ENCODE measurements at places on chromosomes 3 and 15.

GRCh38 chr3:63595221-63595620, 57.3 kb upstream of the SNTN start:
- no peak for DNase-seq

GRCh38 chr3:100216713-100217112, 44.1 kb upstream of the TBC1D23 start:
- DNase-seq: no peak

GRCh38 chr3:118970819-118971218, 63.8 kb downstream of the IGSF11 start:
- DNase-seq: no peak

DNA sequence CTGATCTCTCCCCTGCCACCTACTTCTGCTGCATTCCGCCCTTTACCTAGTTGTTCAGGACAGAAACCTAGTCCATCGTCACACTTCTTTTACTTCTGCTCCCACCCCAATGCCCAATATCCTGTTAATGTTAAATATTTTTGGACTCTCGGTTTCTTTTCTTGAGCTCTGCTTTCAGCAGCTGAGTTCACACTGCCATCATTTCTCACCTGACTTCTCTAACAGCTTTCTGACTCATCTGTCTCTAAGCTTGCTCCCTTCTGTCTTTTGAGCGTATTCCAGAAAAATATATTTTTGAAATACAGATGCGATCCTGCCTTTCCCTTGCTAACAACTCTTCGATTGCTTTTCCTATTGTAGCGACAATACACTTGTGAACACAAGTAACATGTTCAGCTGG, 183.4 kb downstream of the KLHL25 start:
- DNase-seq: no peak

DNA sequence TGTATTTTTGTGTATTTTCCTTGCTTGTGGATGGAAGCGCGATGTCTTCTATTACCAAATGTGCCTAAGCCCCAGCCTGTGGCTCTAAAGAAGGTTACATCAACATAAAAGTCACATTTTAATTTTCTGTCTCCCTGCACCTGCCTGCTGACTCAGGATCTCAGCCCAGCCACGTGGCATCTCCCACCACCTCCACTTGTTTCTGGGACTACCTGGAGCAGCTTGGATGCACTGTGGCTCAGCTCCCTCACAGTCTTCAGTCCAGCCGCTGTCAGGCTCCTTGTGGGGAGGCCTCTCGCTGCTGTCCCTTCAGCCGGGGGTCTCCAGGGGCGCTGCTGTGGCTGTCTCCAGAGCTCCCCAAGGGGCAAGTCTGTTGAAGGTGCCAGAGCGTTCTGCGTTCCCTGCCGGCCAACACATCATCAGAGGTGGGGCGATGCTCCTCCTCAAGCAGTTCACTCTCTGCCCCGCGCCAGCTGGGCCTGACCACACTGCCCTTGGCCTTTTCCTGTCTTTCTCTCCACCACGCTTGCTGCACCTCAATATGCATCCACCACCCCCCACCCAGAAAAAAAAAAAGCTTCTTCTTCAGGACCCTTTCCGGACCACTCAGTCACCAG, 47.7 kb upstream of the BDH1 start:
- DNase-seq: no peak

- DNase-seq: no peak
These were observed 192.4 kb upstream of the IL12A start for GRCh38 chr3:159796226-159796625.

GRCh38 chr3:43097400-43098080, 8.3 kb downstream of the POMGNT2 start:
- DNase-seq: no peak

- no peak for DNase-seq
These were observed 15.7 kb upstream of the LRRC58 start for GRCh38 chr3:120364821-120365220.

All from right atrium auricular region (tissue), 2 donors.